Skin of body (tissue), 3 donors: ENCODE measurements at places on chromosomes 12 and 14.

GRCh38 chr14:34568803-34569202, 29.3 kb upstream of the EAPP start:
- no peak for DNase-seq

- DNase-seq: no peak
These were observed 237.9 kb upstream of the PLEKHG7 start for GRCh38 chr12:92464911-92465310.

DNA sequence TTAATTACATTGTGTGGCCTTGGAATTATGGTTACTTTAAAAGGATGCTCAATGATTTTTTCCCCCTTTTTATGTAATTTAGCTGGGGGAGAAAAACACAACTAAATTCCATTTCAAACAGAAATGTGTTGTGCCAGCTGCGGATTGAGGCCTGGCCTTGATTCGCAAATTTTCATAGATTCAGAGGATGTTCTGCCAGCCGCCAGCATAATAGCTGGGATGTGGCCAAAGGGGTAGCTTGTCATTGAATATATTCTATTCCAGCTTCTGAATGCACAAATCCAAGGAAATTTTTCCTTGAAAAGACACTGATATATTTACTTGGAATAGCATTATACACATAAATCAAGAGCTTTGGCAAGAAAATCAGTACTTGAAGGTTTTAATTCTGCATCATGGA, 43.7 kb downstream of the TRHDE start:
- no peak for DNase-seq

- peak; percentile 38 for DNase-seq
These were observed 2.4 kb downstream of the EMP1 start for GRCh38 chr12:13198876-13199275.

DNA sequence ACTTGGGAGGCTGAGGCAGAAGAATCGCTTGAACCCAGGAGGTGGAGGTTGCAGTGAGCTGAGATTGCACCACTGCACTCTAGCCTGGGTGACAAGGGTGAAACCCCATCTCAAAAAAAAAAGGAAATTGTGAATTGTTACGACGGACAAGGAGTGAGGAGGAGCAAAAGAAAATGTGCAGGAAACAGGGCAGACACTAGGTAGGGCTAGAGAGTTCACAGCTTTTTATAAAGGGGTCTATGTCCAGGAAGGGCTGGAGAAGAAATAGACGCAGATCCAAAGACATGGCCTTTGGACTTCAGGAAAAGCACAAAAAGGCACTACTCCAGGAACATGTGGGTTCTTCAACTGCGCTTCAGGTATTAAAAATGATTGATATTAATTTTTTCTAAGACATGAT, 34.4 kb downstream of the ATG14 start:
- DNase-seq: no peak
